Fibroblast of the aortic adventitia (primary cell): ENCODE measurements at places on chromosomes 1 and 21.

DNA sequence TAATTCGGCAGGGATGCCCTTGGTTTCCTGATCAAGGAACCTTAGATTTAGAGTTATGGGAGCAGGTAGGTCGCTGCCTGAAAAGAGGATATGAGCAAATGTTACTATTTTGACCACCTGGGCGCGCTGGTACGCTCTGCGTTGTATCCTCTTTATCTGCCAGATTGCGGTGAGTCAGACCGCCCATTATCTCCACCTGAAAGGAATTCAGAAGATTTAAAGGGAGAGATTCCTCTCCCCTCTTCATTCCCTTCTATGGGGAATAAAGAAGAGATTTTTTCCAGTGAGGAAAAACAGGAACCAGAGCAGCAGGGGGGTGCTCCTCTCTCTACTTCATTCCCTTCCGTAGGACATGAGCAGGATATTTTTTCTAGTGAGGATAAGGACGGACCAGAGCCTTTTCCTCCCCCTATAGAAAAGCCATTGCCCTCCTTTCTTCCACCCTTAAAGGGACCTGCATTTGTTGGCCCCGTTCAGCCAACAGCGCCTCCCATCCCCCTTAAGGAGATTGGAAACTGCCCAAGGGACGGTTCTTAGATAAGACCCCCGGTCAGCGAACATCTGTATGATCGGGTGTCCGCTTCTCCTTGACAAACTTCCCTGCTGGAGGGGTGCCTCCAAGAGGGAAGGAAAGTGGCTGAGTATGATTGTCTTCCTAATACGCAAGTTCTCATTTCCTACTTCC lies 34.1 kb downstream of the CLCA1 start:
- DNase-seq, result peak; percentile 34

DNA sequence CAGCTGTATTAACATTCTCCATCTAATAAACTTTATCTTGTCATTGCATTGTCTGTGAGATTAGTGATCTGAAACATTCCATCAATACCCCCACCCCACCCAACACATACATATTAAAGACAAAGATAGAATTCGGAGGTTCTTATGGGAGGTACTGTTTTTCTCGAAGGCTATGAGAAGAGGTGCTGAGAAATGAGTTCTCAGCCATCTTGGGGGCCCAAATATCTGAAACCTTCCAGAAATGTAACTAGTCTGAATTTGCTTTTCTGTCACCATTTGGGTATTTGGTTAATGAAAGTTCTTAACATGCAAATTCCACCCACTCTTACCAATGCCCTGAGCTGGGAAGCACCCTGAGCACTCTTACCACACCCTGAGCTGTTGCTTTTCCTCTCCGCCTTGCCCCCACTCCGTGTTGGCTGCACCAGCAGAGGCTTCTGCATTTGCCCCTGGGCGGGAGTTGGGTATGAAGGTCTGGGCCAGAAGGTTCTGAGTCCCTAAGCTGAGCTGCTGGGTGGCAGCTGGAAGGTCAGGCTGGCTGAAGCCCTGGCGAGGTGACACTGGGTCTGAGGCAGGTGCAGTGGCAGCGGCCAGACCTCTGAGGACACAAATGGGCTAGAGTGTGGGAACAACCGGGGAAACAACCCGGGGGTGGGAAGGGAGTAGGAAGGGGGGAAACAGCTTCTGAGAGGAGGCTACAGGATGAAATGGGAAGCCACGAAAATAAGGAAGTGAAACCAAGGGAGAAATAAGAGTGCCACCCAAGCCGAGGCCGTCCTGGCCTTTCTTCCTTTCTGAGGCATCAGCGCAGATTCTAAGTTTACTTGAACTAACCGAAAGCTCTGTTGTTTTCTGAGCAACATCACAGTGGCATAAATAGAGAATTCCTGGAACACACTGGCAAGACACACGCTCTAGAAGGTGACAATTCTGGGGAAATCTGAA lies 26.3 kb upstream of the IER5 start:
- DNase-seq, result no peak

- DNase-seq, result no peak
Measured at GRCh38 chr1:230211436-230212145, 144.6 kb downstream of the GALNT2 start.

GRCh38 chr1:85343612-85344255 lies 67.3 kb upstream of the BCL10 start:
- DNase-seq, result peak; percentile 82

DNA sequence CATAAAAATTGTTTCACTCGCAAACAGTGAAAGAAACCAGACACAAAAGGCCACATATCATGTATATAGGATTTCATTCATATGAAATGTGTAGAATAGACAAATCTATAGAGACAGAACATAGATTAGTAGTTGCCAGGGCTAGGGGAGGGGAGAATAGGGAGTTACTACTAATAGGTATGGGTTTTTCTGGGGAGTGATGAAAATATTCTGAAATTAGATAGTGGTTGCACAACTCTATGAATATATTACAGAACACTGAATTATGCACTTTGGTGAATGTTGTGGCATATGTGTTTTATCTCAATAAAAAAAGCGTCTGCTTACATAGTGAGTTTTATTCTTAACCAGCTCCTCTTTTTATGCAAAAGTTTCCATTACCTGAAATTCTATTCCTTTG lies 21.6 kb downstream of the SYT14 start:
- peak; percentile 1 for DNase-seq

DNA sequence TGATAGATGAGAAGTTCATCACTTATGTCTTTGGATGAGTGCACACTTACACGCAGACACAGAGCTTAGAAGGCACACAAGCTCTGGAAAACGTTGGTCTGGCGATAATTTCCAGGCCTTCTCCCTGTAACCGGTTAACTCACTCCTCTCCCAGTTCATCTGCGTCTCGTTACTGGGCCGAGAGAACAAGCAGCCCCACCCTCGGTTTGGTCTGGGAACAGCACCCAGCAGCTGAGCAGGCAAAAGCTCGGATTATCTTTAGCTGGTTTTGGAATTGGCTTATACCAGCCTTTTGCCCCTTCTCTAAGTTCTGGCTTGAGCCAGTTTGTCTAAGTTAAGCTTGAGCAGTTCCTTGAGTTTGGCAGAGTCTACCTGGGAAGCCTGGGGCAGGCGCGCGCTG lies 27.3 kb upstream of the COL6A1 start:
- peak; percentile 79 for DNase-seq

- DNase-seq, result peak; percentile 5
Measured at GRCh38 chr1:96934282-96934681, 212.7 kb downstream of the PTBP2 start.

DNA sequence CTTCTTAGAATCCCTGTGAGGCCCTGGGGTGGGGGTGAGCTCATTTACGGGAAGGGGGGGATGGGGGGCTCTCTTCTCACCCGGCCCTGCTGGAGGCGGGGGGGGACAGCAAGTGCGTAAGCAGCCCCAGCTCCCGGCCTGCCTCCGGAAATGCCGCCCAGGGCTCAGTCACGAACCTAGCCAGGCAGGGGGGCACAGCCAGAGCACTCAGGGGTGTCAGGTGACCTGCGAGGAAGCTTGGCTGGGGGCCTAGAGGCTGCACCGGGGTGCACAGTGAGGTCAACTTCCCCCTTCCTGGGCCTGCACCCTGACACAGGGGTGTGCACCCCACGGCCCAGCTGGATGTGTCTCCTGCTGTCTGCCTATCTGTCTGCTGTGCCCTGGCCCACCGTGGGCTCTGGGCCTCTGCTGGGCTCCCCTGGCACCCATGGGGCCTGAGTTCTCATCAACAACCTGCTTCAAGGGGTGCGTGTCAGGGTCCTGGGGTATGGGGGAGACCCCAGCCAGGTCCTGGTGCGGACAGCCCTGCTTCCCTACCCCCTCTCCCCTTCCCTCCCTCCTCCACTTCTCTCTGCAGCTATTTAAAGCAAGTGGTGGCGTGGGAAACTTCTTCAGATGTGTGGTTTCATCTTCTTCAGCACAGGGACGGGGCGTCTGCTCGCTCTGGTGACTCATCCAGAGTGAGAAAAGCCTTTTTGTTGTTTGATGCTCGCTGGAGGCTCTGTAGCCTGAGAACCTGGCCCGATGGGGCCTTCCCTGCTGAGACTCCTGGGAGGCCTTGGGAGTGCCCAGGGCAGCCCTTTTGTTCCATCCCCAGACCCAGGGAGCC lies 92.5 kb upstream of the RUNX3 start:
- DNase-seq, result peak; percentile 61

GRCh38 chr1:4803335-4803734 lies 148.9 kb downstream of the AJAP1 start:
- no peak for DNase-seq

DNA sequence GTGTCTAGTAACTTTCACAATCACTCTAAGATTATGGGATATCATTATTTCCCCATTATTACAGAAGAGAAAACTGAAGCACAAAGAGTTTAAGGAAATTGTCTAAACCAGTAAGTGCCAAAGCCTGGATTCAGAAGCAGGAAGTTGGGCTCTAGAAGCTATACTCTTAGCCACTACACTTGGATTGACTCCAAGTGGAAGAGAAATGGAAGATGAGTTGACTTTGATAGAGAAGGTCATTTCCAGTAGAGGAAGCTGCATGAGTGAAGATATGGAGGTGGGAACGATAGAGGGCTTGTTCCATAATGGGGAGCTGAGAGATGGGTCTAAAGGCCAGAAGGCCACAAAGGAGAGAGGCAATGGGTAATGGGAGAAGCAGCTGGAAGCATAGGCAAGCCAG lies 11.7 kb upstream of the TDRD10 start:
- no peak for DNase-seq

- DNase-seq, result peak; percentile 72
Measured at GRCh38 chr1:98920441-98921110, 84.1 kb downstream of the PLPPR5 start.

GRCh38 chr1:67401443-67401842 lies 28.8 kb downstream of the SERBP1 start:
- DNase-seq, result no peak

DNA sequence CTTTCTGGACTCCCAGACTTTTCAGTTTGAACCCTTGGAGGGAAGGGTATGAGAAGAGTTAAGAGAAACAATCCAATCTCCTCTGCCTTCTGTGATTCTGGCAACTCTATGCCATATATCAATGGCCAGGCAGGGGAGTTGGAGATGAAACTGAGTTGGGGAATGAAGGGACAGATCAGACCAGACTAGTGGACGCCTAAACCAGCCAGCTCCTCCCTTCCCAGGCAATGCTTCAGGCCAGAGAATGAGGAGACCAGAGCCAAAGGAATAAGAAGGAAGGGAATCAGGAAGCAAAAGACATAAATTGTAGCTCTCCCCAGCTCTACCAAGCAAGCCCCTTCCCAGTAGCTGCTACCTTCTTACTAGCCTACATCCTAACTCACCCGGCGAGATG lies 22.7 kb downstream of the PLEKHA6 start:
- no peak for DNase-seq

- peak; percentile 66 for DNase-seq
Measured at GRCh38 chr1:8097077-8097799, 71.1 kb upstream of the ERRFI1 start.

DNA sequence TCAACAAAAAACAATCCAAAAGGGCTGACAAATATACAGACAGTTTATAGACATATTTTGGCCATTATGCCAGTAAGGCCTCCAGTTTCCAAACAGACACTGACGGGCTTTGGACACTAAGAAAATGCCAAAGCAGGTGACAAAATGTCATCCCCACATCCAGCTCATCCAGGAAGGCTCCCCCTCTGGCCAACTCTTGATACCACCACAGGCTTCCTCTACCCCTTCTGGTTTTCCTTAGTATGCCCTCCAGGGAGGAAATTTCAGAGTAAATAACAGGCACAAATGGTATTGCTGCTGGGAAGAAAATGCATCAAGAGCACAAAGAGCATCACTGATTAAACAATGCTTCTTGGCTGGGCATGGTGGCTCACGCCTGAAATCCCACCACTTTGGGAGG lies 225.3 kb downstream of the VAV3 start:
- DNase-seq, result no peak
